ENCODE measurements at places on chromosomes 16 and 17.

- DNase-seq: no peak
These were observed 762 bp downstream of the CDK12 start for GRCh38 chr17:39461926-39462569.

- no peak for DNase-seq
These were observed 301.8 kb downstream of the CPPED1 start for GRCh38 chr16:12501707-12502457.

GRCh38 chr17:8964801-8965393 lies 610 bp downstream of the PIK3R5 start:
- DNase-seq: no peak

- no peak for DNase-seq
These were observed 86.2 kb downstream of the TOX3 start for GRCh38 chr16:52460639-52461178.

GRCh38 chr17:3739422-3740124 lies 15.9 kb downstream of the HASPIN start:
- DNase-seq: no peak

- no peak for DNase-seq
These were observed 7.8 kb downstream of the SOX8 start for GRCh38 chr16:989354-989814.
